Sciatic nerve (tissue), 2 donors: ENCODE measurements at places on chromosomes 4 and X. TPM values are rescaled to one million over a fixed set of nuclear protein-coding genes. Genes with fewer than 3 reads are reported as not detected.
A peak's percentile ranks its signal among the peaks of the same experiment; 100 is the strongest.

DNA sequence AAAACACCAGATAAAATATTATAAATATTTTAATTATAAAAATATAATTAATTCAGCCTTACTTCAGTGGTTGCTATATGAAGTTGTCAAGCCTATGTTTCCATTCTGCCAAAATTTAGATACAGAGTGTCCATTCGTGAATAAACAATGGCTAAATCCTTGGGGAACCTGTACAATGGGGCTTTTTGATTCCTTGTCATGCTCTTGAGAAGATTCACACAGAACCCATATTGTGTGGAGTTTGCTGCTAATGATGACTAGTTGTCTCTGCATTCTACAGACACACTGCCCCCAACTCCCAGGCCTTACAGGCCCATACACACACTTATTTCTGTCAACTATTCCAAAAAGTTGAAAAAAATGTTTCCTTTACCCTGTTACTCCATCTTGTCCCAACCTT lies 33.4 kb upstream of the MAGEC2 start:
- no peak for DNase-seq

DNA sequence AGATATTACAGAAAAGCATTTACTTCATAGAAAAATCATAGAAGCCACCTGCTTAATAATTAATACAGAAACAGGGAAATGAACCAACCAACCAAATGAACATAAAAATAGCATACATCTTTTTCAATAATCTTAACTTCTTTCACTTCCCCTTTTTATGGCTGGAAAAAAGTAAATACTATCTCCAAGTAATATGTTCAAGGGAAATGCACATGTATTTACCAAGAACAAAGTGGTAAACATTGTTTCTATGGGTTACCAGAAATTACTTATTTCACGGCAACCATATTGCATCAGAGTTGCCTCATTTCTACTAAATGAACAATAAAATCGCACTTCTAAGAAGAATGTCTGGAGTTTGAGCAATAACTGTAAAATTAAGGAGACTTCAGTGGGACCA lies 321.3 kb downstream of the TMA16 start:
- DNase-seq = no peak

ARHGAP36 gene
- not detected for total RNA-seq

- DNase-seq = no peak
These were observed 177.8 kb upstream of the C1QTNF7 start for GRCh38 chr4:15250021-15250441.

MTMR1 gene
- 17.6 TPM for total RNA-seq

DOK7 gene
- not detected for total RNA-seq

DNA sequence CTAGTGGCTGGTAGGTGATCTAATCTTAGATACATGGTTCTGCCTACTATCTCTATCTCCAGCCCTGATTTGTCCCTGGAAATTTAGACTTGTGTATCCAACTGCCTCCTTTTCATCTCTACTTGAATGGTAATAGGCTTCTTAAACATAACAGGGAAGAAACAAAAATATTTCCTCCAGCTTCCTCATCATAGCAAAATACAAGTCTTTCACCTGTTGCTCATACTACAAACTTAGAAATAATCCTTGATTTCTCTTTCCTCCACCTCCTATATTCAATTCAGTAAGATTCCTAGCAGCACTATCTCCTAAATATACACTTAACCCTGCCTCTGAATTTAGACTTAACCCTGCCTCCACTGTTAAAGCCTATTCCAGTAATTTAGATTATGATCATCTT lies 373.3 kb upstream of the ACTRT1 start:
- DNase-seq = no peak

DNA sequence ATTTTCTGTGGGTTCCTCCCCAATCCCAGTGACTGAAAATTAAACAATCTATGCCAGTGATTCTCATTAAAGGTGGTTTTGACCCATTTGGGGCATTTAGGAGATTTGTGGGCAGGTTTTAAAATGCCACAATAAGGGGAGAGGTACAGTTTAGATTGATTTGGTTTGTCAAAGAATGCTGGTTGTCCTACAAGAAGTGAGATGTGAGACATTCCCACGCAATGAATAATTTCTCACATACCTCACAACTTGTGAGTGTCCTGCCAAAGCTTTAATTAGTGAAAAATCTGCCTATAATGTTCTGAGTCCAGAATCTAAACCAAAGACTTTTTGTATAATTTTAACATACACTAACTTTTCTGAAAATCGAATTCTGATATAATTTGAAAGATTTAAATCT lies 199.4 kb downstream of the MAPK10 start:
- no peak for DNase-seq

GRCh38 chrX:80817002-80817401 lies 7.3 kb upstream of the BRWD3 start:
- DNase-seq = no peak

DNA sequence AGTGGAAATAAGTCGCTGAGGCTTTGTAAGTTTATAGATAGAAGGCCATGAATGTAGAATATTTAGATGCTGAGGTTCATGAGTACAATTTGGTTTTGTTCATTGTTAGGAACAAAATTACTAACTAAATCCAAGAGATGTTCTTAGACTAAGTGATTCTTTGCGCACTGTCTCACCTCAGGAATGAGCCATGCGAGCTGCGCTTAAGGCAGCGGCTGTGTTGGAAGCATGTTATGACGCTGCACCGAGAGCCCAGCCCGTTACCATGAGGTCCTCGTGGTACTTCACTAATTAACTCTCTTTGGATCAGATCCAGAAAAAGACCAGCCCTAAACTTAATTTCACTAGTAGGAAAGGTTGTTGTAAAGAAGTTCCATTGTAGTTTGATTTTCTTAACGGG lies 166.2 kb downstream of the RAPGEF2 start:
- no peak for DNase-seq

GRCh38 chr4:77817304-77818072 lies 1.7 kb downstream of the CNOT6L start:
- no peak for DNase-seq

DNA sequence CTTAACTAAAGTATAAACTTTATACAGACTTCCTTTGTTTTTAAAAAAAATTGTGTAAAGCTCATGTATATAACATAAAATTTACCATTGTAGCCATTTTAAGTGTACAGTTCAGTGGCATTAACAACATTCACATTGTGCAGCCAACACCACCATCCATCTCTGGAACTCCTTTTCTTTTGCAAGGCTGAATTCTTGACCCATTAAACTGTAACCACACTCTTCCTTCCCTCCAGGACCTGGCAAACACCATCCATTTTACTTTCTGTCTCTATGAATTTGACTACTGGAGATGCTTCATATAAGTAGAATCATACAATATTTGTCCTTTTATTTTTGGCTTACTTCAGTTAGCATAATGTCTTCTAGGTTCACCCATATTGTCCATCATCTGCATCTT lies 104.7 kb downstream of the RASL11B start:
- no peak for DNase-seq

PAGE3 gene
- total RNA-seq = not detected

C4orf36 gene
- 0.49 TPM for total RNA-seq

DNA sequence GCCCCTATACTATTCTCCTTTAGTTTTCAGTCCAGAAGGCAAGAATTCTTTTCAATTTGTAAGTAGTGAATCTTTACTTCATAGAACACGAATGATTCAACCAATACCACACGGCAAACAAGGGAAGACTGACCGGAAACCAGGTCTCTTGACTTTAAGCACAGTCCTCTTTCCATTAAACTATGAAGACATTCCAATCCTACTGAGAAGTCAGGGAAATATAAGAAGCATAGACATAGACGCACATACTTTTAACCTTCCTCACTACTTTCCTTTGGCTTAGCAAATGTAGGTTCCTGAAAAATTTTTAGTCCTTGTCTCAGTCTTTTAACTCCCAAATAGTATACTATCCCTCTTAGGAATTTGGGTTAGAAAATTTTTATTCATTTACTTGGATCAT lies 9.1 kb downstream of the CHRDL1 start:
- no peak for DNase-seq

CCNA2 gene
- 3.2 TPM for total RNA-seq

ARR3 gene
- total RNA-seq = not detected

DNA sequence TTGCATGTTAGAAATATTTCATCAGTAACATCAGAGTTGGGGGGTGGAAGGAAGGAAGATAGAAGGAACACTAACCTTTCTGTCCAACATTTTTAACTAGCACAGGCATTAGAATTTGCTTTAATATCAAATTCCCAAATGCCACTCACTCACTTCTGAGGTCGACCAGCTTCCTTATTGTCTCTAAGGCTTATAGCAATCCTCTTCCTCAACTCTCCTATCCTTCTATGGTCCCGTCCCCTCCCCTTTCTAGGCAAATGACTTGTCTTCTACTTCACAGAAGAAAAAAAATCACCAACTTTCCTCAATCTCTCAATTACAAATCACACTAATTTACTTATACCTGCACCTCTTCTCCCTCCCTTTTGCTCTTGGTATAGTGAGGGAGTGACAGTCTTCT lies 100.8 kb downstream of the ZAR1 start:
- DNase-seq = no peak

DNA sequence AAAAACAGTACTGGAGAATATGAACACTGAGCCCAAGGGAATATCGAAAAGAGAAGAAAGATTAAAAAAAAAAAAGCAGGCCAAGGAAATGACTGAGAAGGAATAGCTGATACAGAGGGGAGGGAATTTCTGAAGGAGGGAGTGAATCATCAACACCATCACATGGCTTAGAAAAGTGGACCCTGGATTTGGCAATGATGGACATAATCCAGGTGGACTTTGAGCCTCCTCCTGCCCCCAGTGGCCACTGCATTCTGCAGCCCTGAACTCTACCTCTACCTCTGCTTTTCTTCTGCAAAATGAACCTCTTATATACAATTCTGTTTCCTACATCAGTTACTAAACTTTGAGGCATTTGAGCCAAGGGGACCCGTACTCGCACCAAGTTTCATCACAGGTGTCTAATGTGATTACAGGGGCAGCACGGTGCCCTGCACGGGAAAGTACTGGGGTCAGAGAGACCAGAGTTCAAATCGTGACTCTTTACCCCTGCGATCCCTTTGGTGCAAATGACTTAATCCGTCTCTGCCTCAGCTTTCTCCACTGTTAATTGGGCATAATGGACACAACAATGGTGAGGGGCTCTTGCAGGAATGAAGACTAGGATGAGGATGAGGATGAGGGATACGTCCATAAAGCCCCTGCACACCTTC lies 1.1 kb downstream of the OCIAD2 start:
- no peak for DNase-seq

DNA sequence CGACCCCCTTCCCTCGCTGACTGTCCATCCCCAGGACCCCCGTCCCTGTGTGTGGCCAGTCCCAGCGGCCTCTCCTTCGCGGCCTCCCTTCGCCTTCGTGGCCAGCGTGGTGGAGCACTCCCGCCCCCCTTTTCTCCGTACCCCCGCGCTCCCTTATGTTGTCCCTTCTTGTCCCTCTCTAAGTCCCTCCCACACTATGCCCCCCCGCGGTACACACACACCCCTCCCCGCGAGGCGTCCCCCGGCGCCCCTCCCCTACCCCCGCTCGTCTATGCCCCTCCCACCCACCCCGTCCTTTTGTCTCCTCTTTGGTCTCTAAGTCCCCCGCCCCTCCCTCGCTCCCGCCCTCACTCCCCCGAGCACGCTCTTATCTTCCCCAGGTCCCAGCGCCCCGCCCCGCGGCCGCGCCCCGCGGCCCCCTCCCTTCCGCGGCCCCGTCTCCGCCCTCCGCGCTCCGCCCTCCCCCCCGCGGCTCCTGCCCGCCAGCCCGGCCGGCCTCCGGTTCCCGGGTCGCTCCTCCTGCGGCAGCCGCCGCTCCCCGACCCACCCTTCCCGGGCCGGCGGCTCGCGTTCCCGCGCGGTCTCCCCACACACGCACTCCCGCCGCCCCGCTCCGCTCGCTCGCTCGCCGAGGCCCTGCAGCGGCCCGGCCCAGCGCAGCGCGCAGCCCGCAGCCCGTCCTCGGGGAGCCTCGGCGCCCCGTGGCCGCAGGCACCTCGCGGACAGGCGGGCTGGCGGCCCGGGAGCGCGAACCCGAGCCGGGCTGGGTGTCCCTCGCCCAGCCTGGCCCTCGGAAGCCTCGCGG lies 26.3 kb downstream of the UTP14A start:
- DNase-seq = peak; percentile 92

ADH4 gene
- 1.8 TPM for total RNA-seq
